ENCODE measurements at places on chromosomes 2 and 18. TPM values are rescaled to one million over a fixed set of nuclear protein-coding genes. Genes with fewer than 3 reads are reported as not detected.

LYG2 gene
- total RNA-seq = not detected

DNA sequence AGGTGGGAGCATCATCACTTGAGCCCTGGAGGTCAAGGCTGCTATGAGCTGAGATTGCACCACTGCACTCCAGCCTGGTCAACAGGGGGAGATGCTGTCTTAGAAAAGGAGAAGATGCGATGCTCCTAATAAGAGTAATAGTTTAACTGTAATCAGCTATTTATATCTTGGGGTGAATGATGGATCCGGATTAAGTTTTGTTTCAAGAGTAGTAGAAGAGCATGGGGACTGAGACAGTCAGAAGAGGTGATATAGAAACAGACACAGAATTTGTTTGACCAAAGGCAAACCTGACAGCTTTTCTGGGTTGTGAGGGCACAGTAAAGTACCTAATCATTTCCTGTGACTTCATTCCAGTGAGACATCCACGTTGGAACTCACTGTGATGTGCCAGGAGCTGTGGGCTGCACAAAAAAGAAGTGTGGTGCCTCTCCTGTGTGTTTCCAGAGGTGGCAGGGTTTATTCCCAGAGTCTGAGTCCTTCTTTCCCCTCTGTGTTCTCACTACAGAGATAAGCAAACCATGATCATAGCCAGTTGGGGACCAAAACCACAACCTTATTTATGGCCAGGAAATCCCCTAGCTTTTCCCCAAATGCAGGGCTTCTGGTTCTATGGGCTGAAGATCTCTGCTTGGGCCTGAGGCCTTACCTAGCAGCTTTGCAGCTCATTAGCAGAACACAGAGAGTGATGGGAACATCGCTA, 113.7 kb downstream of the XRCC5 start:
- DNase-seq = peak; percentile 43

GRCh38 chr2:33620-34019, 12.7 kb downstream of the FAM110C start:
- DNase-seq = no peak

DNA sequence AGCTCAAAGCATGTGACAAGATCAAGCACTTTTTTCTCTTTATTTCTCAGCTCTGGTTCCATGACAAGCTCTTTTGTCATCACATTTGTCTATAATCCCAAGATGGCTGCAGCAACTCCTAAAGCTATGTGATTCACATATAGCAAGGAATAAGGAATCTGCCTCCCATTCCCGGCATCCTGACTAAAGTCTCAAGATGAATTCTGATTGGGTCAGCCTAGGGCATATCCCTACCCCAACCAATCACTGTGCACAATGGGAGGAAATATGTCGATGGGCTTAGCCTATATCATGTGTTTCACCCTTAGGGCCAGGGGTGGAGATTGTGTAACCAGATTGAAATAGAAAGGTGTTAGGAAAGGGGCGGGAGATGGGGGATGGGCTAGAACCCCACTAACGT, 23.1 kb upstream of the COLEC12 start:
- DNase-seq = peak; percentile 10

SKOR2 gene
- total RNA-seq = not detected

- DNase-seq = no peak
Observed at GRCh38 chr18:41128126-41128525, 826.9 kb upstream of the PIK3C3 start.

GPBAR1 gene
- not detected for total RNA-seq

- no peak for DNase-seq
Observed at GRCh38 chr2:232415138-232415690, 8.6 kb downstream of the ALPG start.

ALS2 gene
- 21.9 TPM for total RNA-seq

DNA sequence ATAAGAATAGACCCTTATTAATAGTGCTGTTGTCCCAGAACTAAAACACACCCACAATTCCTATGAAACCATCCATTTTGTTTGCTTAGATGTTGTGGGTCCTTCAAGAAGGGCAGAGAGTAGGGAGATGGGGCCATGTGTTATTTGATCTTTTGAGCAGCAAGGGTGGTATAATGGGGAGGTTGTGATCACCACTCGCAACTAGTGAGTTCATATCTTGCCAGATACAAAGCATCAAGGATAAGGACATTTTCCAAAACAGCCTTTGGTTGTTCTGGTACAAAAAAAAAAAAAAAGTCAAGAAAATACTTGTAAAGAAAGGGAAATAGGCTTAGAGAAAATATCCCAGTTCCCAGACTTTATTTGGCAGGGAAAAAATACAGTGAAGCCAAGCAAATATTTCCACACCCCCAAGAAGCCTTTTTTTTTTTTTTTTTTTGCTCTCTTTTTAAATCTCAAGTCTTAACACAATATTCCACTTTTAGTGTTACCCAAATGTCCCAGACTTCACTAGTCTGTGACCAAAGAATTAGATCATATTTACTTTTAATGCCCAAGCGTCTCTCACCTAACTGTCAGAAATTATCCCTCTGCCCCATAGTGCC, 54.1 kb downstream of the ANTXR1 start:
- DNase-seq = no peak

DNA sequence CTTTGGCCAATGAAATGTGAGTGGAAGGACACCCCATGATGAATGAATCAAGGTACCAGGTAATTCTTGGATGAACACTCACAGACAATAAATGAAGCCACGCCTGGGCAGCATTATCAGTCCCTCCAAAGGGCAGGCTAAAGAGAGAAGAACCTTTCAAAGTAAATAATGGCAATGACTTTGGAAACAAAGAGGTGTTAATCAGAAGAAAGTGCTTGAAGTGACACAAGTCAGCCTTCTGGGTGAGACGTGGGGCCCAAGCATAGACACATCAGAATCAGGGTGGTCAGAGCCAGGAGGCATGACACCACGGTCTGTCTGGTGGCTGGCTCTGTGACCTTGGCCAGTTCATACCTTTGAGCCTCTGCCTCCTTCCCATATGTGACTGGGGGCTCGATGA, 103.3 kb downstream of the POLR1A start:
- no peak for DNase-seq

GREB1L gene
- 0.07 TPM for total RNA-seq

- DNase-seq = no peak
Observed at GRCh38 chr2:203191961-203192360, 46.9 kb upstream of the CYP20A1 start.

DNA sequence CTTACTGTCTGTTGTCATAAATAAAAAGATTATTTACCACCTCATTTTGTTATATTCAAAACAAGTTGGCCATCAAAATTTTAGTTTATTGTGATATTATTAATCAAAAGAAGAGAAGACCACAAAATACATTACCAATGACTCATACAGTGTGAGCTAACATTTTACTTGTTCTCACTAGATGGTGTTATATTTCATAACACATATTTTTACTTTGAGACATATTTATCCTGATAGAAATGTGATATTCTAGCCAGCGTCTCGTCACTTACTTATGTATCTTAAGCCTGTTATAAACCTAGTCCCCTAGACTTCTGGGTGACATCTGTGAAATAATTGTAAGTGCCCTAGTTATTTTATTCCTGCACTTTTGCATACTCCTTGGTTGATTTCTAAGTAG, 263.2 kb downstream of the CDH7 start:
- no peak for DNase-seq

GRCh38 chr2:88080545-88080944, 12.9 kb downstream of the SMYD1 start:
- DNase-seq = no peak

GNLY gene
- not detected for total RNA-seq

GRCh38 chr2:45342-46130, 769 bp downstream of the FAM110C start:
- DNase-seq = no peak

SLC19A3 gene
- 1.6 TPM for total RNA-seq

CGREF1 gene
- 29.1 TPM for total RNA-seq

DNA sequence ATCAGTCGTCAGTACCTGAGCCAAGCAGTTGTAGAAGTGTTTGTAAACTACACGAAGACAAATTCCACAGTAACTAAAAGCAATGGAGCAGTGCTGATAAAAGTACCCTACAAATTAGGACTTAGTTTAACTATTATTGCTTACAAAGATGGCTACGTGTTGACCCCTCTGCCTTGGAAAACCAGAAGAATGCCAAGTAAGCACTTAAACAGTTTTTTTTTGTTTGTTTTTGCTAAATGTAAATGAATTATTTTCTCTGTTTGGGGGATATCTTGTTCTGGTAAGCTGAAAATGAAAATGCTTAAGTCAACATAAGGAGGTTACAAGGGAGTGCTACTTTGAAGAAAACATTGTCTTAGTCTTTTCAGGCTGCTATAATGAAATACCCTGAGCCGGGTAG, 46.4 kb downstream of the FAM171B start:
- no peak for DNase-seq

UGP2 gene
- 41.4 TPM for total RNA-seq

DNA sequence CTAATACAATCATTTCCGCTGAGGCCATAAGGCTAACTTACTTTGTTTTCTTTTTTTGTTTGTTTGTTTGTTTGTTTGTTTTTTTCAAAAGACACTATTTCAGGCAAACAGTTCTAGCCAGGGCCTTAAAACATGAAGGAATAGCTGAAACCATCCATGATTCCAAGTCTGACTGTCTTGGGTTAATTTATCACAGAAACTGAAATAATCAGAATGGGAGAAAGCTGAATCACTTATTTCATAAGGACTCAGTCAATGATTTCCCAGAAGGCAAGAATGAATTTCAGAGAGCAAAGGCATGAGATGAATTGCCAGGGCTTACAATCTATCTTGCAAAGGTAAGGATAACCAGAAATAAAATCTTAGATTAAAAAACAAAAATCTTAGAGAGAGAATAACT, 1315.1 kb downstream of the SUCLG1 start:
- DNase-seq = no peak

- peak; percentile 63 for DNase-seq
Observed at GRCh38 chr2:219769090-219769910, 141.9 kb downstream of the SLC4A3 start.

TDRD15 gene
- not detected for total RNA-seq

DLGAP1 gene
- total RNA-seq = 3.7 TPM

DNA sequence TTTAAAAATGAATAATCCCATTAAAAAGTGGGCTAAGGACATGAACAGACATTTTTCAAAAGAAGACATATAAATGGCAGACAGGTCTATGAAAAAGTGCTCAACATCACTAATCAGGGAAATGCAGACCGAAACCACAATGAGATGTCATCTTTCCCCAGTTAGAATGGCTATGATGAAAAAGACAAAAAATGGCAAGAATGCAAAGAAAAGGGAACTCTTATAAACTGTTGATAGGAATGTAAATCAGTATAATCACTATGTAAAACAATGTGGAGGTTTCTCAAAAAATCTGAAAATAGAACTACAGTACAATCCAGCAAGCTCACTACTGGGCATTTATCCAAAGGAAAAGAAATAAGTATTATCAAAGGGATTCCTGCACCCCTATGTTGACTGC, 169.2 kb downstream of the METTL4 start:
- no peak for DNase-seq

- no peak for DNase-seq
Observed at GRCh38 chr2:75574106-75574505, 13.4 kb upstream of the EVA1A start.

GRCh38 chr2:226524381-226524843, 275.2 kb downstream of the IRS1 start:
- DNase-seq = no peak

- DNase-seq = no peak
Observed at GRCh38 chr2:236887953-236888793, 197.5 kb upstream of the COPS8 start.

DNA sequence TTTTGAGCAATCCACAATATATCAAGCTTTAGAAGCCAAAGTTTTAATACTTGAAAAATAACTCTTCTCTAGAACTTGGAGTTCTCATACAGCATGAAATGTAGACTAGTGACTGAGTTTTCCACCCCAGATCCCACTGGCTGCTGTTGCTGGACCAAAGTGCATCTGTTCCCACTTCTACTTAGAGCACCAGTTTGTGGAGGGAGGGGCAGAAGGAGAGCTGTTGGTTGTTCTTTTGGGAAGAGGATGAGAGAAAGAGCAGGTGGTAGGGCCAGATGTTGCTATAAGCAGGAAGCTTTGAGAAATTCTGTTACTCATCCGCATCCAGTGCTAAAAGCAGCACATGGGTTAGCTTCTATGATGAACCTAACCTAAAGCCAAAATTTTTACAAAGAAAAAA, 59.0 kb downstream of the MBD2 start:
- no peak for DNase-seq

FHOD3 gene
- total RNA-seq = not detected

ITPRIPL1 gene
- total RNA-seq = 4.7 TPM

- peak; percentile 23 for DNase-seq
Observed at GRCh38 chr18:21741562-21742314, 1.1 kb downstream of the MIB1 start.

UGT1A6 gene
- total RNA-seq = 0.20 TPM

GRCh38 chr2:176746411-176746810, 466.2 kb upstream of the HNRNPA3 start:
- DNase-seq = no peak

GRCh38 chr2:206105541-206105940, 19.6 kb upstream of the INO80D start:
- DNase-seq = no peak

FOXI3 gene
- total RNA-seq = not detected

- no peak for DNase-seq
Observed at GRCh38 chr18:75128911-75129716, 79.8 kb downstream of the PTGR3 start.

SERPINB4 gene
- not detected for total RNA-seq

GRCh38 chr2:234981197-234982095, 29.6 kb downstream of the SH3BP4 start:
- peak; percentile 98 for DNase-seq

CDK15 gene
- 6.5 TPM for total RNA-seq

- DNase-seq = no peak
Observed at GRCh38 chr2:113755835-113756354, 547 bp downstream of the SLC35F5 start.

GRCh38 chr2:176280156-176280555, 10.9 kb downstream of the MTX2 start:
- DNase-seq = no peak
